A549 (cell line): ENCODE measurements at places on chromosomes 5 and 9. TPM values are rescaled to one million over a fixed set of nuclear protein-coding genes. Genes with fewer than 3 reads are reported as not detected.

GRCh38 chr5:138241688-138242571 lies 28.8 kb upstream of the CDC23 start:
- DNase-seq: no peak

DNA sequence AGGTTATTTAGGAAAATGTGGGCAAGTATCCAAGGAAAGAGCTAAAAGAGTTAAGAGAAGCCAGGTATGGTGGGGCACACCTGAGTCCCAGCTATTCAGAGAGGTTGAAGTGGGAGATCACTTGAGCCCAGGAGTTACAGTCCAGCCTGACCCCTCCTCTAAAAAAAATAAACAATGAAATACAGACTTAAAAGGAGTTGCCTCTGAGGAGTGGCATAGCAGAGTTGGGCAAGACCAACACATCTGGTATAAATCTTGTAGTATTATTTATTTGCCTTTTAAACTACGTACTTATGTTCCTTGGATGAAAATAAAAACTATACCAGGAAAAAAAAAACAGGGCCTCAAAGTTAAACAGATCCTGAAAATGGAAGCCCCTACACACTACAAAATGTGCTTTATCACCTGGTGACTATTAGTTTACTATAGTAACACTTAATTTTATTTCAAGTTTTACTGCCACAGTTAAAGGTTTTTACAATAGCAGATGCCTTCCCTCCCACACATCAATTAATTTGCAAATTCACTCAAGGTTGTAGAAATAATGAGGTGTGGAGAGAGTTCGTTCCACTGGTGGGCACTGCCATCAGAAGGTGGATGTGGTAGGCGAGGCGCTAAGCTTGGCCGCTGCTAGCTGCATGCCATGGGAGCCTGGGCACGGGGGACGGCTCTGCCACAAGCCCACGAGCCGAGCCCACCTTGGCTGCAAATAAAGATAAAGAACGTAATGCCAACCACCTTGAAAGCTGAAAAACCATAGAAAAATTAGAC lies 48.0 kb downstream of the MED27 start:
- no peak for DNase-seq

- DNase-seq: peak; percentile 79
Measured at GRCh38 chr5:141084487-141084989, 9.9 kb upstream of the PCDHB2 start.

GRCh38 chr5:82265047-82265446 lies 13.1 kb downstream of the RPS23 start:
- no peak for DNase-seq

GRCh38 chr5:121503111-121503840 lies 348.4 kb upstream of the FTMT start:
- no peak for DNase-seq

GRCh38 chr5:36403632-36404311 lies 102.1 kb upstream of the RANBP3L start:
- DNase-seq: no peak

DNA sequence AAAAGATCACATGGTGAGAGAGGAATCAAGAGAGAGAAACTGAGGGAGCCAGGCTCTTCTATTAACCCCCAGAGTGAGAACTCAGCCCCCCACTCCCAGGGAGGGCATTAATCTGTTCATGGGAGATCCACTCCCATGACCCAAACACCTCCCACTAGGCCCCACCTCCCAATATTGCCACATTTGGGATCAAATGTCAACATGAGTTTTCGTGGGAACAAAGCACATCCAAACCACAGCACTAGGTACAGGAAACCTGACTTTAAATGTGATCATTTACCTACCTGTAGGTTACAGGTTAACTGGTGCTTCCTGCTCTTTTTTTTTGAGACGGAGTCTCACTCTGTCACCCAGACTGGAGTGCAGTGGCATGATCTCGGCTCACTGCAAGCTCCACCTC lies 16.9 kb downstream of the NNT start:
- DNase-seq: no peak

DNA sequence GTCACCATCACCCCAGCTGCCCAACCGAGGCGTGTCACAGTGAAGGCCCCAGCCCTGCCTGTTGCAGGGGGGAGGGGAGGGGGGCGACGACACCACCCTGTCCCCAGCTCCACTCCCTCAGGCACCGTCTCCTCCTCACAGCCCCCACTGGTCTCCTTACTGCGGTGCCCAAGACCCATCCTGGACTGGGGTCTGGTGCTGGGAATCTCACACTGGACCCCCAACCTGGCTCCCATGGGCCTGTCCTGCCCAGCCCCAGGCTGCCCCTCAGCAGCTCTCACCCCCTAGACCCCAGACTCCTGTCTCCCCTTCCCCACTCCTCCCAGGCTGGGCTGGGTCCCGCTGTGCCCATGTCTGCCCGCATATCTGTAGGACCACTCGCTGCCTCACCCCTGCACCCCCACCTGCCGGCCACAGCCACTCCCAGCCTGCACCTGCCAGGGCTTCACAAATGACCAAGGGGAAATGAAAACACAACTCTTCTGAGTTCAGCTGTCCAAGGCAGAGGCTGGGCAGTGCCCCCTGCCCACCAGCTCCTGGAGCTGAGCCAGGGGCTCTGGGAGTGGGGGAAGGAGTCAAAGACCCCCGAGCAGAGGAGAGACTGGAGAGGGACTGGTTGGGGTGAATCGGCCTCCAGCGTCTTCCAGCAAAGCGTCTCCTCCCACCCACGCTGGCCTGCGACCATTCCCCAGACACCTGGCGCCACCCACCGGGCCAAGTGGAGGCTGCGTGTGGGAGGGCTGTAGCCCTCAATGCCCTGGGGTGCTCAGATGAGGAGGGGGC lies 32.6 kb upstream of the EGFL7 start:
- no peak for DNase-seq

DNA sequence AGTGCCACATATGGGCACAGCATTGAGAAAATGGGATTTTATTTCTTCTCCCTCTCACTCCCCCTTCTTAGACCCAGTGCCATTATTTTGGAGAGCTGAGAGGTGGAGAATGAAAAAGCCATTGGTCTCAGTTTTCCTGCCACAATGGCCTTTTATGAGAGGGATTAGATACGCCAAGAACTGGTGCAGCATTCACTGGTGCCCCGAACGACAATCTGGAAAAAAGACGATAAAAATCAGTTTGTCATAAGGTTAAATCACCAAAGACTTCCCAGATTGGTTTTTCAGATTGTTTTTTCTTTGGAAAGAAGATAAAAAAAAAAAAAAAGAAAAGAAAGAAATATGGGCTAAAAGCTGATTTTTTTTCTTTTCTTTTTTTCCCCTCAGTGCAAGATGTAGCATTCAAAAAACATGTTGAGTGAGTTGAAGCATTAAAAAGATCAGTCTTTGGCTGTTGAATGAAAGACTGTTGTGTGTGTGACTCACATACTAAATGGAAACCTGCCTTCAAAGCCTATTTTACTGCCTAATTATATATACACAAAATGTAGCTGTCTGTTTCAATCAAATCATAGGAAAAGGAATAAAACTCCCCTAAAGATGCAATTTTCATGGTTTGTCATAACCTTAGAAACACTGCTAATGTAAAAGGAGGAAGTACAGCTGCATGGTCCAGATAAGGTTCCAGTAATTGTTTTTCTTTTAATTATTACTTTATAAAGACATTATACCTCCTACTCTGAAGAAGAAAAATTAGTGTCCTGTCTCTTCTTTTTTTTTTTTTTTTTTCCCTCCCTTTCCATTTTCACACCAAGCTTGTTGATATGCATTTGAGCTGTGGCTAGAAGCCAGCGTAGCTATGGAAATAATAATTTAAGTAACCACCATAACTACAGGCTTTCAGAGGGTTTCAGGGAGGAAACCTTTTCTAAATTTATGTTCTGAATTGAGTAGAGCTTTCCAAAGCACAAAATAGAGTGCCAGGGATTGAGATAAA lies 27.2 kb upstream of the ZNF608 start:
- no peak for DNase-seq

Gene TRIM14
- polyA plus RNA-seq: 8.8 to 10.1 TPM (median 9.1 TPM) in 3 replicates
